ENCODE measurements at places on chromosomes 3 and 15.

GRCh38 chr15:23472033-23472432 is 25.0 kb upstream of the GOLGA6L2 start:
- no peak for DNase-seq

GRCh38 chr3:147521646-147522045 is 112.5 kb downstream of the ZIC1 start:
- no peak for DNase-seq

DNA sequence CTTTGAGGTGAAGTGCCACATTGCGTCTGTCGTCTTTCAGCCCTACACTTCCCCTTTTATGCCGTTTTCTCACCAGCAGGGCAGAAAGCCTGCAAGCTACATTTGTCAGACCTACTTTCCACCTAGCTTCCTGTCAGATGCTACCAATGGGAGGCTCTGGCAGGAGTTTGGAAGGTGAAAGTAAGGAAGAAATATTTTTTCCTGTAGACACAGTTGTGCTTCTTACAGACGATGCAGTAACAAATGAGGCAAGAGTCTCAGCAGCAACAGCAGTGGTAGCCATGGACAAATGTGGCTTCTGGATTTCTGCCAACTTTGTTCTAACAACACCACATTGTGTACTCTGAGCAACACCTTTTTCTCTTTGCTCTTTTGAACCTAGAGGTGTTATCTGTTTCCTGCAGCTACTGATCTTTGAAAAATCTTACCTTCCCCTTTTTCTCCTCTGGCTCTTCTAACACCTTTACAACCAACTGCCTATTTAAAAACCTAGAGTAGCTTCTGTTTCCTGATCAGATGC is 70.6 kb upstream of the STT3B start:
- DNase-seq = peak; percentile 10

- no peak for DNase-seq
Observed at GRCh38 chr3:193938613-193939012, 197.3 kb upstream of the HES1 start.

DNA sequence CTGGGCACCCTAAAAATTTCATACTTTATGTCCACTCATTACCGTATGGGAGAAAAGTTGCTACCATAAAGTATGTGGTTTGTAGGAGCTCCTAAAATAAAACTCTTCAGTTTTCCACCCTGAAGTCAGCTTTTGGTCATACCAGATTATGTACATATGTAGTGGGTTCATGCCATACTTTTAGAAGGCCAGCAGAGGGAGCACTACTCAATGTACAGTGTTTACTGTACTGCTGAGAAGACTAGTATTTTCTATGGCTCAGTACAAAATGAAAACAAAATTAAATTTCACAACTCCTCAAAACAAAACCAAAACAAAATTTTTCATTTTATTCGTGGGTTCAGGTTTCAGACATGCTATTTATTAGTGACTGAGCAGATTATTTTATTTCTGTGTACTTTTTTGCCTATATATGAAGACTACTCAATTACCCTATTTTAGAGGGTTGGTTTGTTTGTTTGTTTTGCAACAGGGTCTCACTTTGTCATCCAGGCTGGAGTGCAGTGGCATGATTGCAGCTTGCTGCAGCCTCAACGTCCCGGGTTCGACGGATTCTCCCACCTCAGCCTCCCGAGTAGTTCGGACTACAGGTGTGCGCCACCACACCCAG is 24.3 kb downstream of the NXPE3 start:
- no peak for DNase-seq

DNA sequence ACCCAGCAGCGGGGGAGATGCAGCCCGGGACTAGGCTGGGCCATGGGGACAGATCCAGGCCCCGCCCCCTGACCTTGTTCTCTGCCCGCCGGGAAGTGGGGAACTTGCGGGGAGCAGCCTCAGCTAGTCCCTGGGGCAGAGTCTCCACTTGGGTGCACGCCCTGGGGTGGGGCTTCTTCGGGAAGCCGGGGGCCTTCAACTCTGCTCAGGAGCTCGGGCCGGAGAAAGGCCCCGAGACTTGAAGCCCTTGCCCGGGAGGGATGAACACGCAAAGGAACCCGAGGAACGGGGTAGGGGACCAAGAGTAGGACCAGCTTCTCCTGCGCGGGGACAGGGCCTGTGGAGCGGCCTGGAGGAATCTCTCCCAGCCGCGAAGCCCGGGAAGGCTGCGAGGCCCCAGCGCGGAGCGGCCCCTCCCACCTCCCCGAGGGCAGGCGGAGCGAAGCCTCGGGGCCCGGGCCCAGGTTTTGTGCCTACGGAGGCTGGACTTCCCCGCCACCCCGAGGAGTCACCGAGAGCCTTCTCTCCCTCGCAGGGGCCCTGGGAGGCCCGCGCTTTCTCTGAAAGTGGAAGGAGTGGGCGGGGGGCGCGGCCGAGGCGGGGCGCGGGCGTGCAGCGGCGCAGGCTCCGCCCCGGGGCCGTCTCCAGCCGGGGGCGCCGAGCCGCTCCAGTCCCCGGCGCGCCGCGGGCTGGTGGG is at the start of gene ITPKA:
ITPKA (plus strand) TSS at position 670 of the 697 bp plus-strand sequence. CDS start 54 bp downstream, outside the sequence.
- DNase-seq = peak; percentile 89

DNA sequence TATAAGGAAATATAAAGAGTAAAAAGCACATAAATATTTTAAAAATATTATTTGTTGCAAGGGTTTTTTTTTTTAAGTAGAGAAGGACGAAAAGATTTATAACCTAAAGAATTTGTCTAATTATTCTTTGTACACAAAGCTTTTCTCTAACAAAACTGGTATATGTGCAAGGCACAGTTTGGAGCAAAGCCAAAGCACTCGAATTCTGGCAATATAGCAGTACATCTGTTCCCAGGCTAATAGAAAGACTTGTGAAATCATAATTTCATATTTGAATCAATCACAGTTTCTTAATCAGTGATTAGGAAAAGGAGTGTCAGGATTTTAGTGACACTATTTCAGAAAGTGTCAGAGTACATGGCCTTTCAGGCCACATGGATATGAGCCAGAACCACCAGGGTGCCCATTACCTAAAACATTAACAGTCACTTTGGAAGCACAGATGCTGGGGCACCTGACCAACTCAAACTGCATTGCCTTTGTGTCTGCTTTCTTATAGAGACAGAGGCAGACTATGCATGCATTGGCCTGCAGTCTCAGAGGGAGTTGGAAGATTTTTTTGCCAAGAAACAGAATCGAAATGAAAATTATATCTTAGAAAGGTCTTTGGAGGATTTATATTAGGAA is 651.8 kb upstream of the SGO1 start:
- no peak for DNase-seq

- no peak for DNase-seq
Observed at GRCh38 chr3:187811585-187812250, 66.5 kb upstream of the BCL6 start.

GRCh38 chr3:160951642-160952487 is 153.3 kb downstream of the B3GALNT1 start:
- no peak for DNase-seq

GRCh38 chr3:148203297-148204010 is 494.2 kb upstream of the AGTR1 start:
- DNase-seq = no peak

DNA sequence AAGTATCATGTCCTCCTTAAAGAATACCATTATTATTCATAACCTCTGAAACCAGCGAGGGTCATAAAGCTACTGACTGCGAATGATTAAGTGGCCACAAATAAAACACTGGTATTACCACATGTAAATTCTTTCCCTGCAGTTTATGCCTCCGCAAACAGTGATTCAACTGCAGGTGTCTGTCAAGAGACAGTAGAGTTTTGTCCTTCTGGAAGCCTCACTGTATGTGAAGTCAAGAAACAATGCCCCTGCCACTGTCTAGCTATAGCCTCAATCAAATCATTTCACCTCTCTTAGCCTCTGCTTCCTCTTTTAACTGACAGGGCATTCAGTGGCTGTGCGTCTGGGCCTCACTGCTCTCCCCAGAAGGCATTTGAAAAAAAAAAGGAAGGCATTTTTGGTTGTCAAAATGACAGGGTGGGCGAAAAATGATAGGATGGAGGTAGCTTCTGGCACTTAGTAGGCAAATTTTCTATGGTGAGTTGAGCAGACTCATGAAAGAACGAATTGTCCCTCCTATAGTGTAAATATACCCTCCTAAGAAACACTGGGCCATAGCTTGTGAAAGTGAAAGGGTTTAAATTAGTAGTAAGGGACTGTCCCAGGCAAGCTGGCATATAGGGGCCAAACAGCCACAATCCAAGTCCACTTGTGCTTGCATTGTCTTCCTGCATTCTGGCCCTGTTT is 66.7 kb downstream of the FILIP1L start:
- no peak for DNase-seq
